ENCODE measurements at places on chromosomes 7 and 10. TPM values are rescaled to one million over a fixed set of nuclear protein-coding genes. Genes with fewer than 3 reads are reported as not detected.

SCART1 gene
- total RNA-seq = 0.59 TPM

NUTM2E gene
- 0.12 TPM for total RNA-seq

GRCh38 chr7:31432836-31433340 is 81.0 kb upstream of the ITPRID1 start:
- H3K4me1 ChIP-seq = no peaks in the 10 kb centered on the region
- H3K27ac ChIP-seq = no peak overlapping the region
- H3K36me3 ChIP-seq = no peaks in the 10 kb centered on the region
- H3K27me3 ChIP-seq = no peaks in the 10 kb centered on the region

- no peak overlapping the region for H3K27ac ChIP-seq
- no peaks in the 10 kb centered on the region for H3K36me3 ChIP-seq
- H3K27me3 ChIP-seq = no peaks in the 10 kb centered on the region
- H3K4me3 ChIP-seq = no peak overlapping the region
- H3K4me1 ChIP-seq = 0 out of 2 replicates have a peak, but pooled peaks cover 3% of the 10 kb centered on the region
Measured at GRCh38 chr10:107814865-107815487, 650.5 kb upstream of the SORCS1 start.

DNA sequence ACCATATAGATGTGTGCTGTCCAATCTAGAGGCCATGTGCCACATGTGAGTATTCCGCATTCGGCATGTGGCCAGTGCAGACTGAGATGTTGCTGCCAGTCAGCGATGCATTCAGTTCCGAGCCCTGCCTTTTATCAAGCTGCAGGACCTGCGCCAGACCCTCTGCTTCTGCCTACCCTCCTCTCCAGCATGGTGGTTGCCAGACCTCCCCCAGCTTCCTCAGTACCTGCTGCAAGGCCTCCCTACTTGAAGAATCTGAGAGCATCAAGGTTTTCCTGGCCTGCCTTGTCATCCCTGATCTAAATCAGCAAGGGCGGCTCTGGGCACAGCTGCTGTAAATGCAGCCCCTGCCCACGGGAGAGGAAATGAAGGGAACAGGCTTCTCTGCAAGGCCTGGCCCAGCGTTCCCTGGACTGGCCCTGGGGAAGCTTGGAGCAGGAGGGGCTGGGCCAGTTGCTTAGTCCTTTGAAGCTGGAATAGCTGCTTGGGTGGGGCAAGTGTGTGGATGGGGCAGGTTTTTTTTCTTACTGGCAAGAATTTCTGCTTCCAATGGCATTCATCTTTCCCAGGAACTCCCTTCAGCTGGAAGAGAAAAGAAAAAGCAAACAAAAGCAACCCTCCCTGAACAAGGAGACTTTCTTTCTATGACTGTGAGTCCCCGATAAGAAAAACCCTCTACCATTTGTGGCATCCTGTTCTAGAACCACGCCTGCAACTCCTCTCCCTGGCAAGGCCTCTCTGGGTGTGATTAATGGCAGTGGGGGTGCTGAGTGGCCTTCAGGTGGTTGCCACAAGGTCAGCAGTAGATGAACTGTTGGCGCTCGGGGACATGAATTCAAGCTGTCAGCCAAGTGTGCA is 93.0 kb downstream of the NHLRC2 start:
- DNase-seq = no peak
- no peak overlapping the region for H3K4me3 ChIP-seq
- H3K27me3 ChIP-seq = no peaks in the 10 kb centered on the region
- H3K4me1 ChIP-seq = no peaks in the 10 kb centered on the region

DNA sequence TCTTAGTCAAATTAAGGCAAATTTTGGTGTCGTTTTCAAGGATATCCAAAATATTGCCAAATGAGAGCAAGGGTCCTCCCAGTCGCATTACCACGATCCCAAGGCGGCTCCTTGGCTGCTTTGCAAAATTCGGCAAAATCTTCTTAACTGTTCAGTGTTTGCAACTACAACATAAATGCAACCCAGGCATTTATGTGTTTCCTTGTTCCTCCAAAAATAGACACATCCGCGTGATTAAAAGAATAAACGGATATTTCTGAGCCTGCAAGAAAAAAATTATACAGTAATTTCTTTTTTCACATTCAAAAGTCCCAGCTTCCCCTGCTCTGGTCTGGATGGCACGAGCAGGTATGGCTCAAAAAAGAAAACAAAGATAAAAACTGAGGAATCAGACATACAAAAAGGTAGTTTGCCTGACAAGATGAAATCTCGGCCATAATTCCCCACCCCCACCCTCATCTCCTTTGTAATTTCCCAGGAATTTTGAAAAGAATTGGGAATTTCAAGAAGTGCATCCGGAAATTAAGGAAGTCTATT is 6.0 kb downstream of the SKIDA1 start:
- H3K27me3 ChIP-seq = peaks cover 57% of the 10 kb centered on the region
- H3K4me1 ChIP-seq = peaks cover 76% of the 10 kb centered on the region
- H3K27ac ChIP-seq = no peak overlapping the region
- peak overlapping the region; percentile 63 for H3K4me3 ChIP-seq

- no peaks in the 10 kb centered on the region for H3K27me3 ChIP-seq
- H3K27ac ChIP-seq = no peak overlapping the region
- no peak for DNase-seq
- H3K36me3 ChIP-seq = no peaks in the 10 kb centered on the region
- peaks cover 16% of the 10 kb centered on the region for H3K4me1 ChIP-seq
- H3K4me3 ChIP-seq = no peak overlapping the region
Measured at GRCh38 chr7:39247576-39247975, 269.9 kb downstream of the POU6F2 start.

- H3K4me1 ChIP-seq = no peaks in the 10 kb centered on the region
- no peak for DNase-seq
- no peaks in the 10 kb centered on the region for H3K36me3 ChIP-seq
- H3K4me3 ChIP-seq = no peak overlapping the region
Measured at GRCh38 chr10:23927576-23928325, 281.2 kb upstream of the KIAA1217 start.

- H3K36me3 ChIP-seq = no peaks in the 10 kb centered on the region
- no peak overlapping the region for H3K4me3 ChIP-seq
- H3K27ac ChIP-seq = no peak overlapping the region
- H3K27me3 ChIP-seq = no peaks in the 10 kb centered on the region
Measured at GRCh38 chr10:1687190-1687589, 50.1 kb downstream of the ADARB2 start.

DNA sequence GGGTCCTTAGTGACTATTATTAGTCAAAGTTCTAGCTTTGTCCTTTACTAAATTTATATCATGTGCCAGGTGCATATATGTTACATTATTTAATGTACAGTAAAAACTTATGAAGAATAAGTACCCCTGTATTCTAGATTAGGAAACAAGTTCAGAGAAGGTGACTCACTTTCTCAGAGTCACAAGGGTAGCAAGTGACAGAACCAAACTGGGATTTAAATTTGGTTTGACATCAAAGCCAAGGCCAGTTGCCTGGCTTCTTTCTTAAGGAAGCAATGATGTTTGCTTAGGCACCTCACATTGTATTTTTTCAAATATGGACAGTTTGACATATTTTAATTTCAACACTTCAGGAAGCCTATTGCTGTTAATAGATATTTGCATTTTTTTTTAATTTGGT is 2.5 kb downstream of the LSM8 start:
- H3K27me3 ChIP-seq = no peaks in the 10 kb centered on the region
- no peaks in the 10 kb centered on the region for H3K4me1 ChIP-seq
- peaks cover 23% of the 10 kb centered on the region for H3K36me3 ChIP-seq
- H3K27ac ChIP-seq = no peak overlapping the region

DNA sequence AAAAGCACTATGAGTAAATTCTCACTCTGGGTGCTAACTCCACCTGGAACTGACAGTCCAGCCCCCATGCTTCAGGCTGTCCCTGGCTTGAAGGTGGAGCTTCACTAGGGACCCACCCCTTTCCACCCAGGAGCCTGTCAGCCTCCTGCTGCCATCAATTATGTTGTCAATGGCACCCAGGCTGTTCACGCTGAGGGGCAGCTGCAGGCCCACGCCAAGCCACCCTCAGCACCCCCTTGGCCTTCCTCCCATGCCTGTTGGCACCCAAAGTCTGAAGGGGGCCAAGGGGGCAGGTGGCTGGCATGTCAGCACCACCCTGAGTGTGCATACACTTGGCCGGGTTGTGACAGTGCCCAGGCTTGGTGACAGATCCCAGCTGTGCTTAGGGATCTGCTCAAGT is 149.3 kb downstream of the NXPH1 start:
- no peaks in the 10 kb centered on the region for H3K27me3 ChIP-seq
- no peaks in the 10 kb centered on the region for H3K4me1 ChIP-seq
- H3K27ac ChIP-seq = no peak overlapping the region
- H3K36me3 ChIP-seq = no peaks in the 10 kb centered on the region
- no peak for DNase-seq

DNA sequence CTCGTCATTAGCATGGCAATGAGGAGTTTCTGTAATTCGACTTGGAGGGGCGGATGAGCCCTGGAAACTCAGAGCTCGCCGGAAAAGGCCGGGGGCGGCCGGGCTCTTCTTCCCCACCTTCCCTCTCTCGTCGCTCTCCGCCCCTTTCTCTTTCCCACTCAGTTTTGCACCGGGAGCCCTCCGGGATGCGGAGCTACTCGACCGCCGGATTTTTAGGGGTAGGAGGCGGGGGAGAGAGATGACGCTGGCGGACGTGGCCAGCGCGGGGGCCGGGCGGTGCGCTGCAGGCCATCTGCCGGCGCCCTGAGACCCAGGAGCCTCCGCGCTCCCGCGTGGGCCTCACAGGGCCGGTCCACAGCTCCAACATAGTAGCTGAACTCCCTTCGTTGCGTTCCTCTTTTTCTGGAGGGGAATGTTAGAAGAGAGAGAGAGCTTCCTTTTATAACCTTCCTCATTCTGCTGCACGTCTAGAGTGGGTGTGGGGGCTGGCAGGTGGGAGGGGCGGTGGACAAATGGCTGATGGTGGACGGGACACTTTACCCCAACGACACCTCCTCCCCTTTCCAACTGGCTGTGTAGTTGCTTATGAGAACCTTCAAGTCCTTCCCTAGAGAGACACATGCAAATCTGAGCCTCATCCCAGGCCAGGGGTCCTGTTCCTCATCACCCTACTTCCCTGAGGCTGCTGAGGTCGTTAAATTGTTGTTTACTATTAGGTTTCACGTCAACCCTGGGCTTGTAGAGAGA is 1.1 kb upstream of the HOXA1 start:
- H3K4me1 ChIP-seq = peaks cover 67% of the 10 kb centered on the region
- no peaks in the 10 kb centered on the region for H3K36me3 ChIP-seq
- peaks cover 100% of the 10 kb centered on the region for H3K27me3 ChIP-seq
- H3K27ac ChIP-seq = no peak overlapping the region
- DNase-seq = peak; percentile 47

All from GM23338 (cell line).